ENCODE measurements at places on chromosomes 3 and 15. TPM values are rescaled to one million over a fixed set of nuclear protein-coding genes. Genes with fewer than 3 reads are reported as not detected.
A peak's percentile ranks its signal among the peaks of the same experiment; 100 is the strongest.

The CLEC3B gene
- total RNA-seq = 96.6 TPM

The CRTAP gene
- 419 TPM for total RNA-seq

The CCDC54 gene
- total RNA-seq = not detected

The ACY1 gene
- 6.1 TPM for total RNA-seq

The CPEB1 gene
- 2.8 TPM for total RNA-seq

The MYO5C gene
- total RNA-seq = 3.0 TPM

The RASGRF1 gene
- not detected for total RNA-seq

The ZNF80 gene
- not detected for total RNA-seq

The SI gene
- not detected for total RNA-seq

The RARRES1 gene
- 63.8 TPM for total RNA-seq

The RAP2B gene
- 12.9 TPM for total RNA-seq

GRCh38 chr15:55255714-55256113 is 33.9 kb downstream of the RAB27A start:
- H3K4me1 ChIP-seq = peaks cover 2% of the 10 kb centered on the region
- no peaks in the 10 kb centered on the region for H3K36me3 ChIP-seq
- peak overlapping the region; percentile 31 for H3K4me3 ChIP-seq
- H3K27ac ChIP-seq = no peak overlapping the region
- H3K27me3 ChIP-seq = no peaks in the 10 kb centered on the region
- no peak for DNase-seq

GRCh38 chr3:69204315-69204957 is 82.0 kb upstream of the LMOD3 start:
- H3K4me3 ChIP-seq = no peak overlapping the region
- H3K27ac ChIP-seq = no peak overlapping the region
- no peaks in the 10 kb centered on the region for H3K36me3 ChIP-seq
- no peaks in the 10 kb centered on the region for H3K4me1 ChIP-seq
- DNase-seq = no peak
- no peaks in the 10 kb centered on the region for H3K27me3 ChIP-seq

- no peaks in the 10 kb centered on the region for H3K36me3 ChIP-seq
- no peak overlapping the region for H3K27ac ChIP-seq
- H3K27me3 ChIP-seq = no peaks in the 10 kb centered on the region
- H3K4me3 ChIP-seq = no peak overlapping the region
Observed at GRCh38 chr3:136546720-136547119, 205.5 kb downstream of the STAG1 start.

DNA sequence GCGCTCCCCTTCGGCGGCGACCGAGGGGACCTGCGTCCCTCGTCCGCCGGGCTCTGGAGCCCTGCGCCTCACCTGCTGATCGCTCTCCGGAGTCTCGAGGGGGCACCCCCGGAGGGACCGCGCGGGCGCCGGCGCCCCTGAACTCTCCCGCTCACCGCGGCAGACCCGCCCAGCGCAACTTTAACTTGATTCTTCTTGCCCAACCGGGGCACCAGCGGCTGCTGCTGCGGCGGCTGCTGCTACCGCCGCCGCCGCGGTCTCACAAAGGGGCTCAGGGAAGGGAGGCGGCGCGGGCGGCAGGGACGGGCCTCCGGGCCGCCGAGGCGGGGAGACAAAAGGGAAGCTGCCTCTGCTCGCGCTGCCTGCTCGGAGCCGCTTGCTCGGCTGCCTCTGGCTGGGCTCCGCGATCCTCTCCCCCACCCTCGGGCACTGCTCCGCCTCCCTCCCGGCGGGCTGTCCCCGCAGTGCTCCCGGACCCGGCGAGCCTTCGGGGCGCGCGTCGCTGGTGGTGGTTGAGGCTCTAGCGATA is at the start of gene PPM1L:
TSS of gene PPM1L (plus strand) at position 456 of the 529 bp plus-strand sequence.
- DNase-seq = peak; percentile 4
- H3K27me3 ChIP-seq = no peaks in the 10 kb centered on the region
- H3K4me3 ChIP-seq = peak within 1 kb of the TSS; percentile 95
- peak within 1 kb of the TSS; percentile 91 for H3K27ac ChIP-seq
- no peaks in the 10 kb centered on the region for H3K36me3 ChIP-seq
- H3K4me1 ChIP-seq = peaks cover 25% of the 10 kb centered on the region

GRCh38 chr15:93897377-93897776 is 334.0 kb upstream of the MCTP2 start:
- no peak overlapping the region for H3K27ac ChIP-seq
- no peak overlapping the region for H3K4me3 ChIP-seq
- no peak for DNase-seq
- no peaks in the 10 kb centered on the region for H3K27me3 ChIP-seq
- H3K36me3 ChIP-seq = no peaks in the 10 kb centered on the region

- H3K27me3 ChIP-seq = no peaks in the 10 kb centered on the region
- no peak for DNase-seq
- H3K4me3 ChIP-seq = no peak overlapping the region
- H3K36me3 ChIP-seq = no peaks in the 10 kb centered on the region
- H3K4me1 ChIP-seq = no peaks in the 10 kb centered on the region
Observed at GRCh38 chr3:64067506-64068346, 44.4 kb upstream of the PSMD6 start.

DNA sequence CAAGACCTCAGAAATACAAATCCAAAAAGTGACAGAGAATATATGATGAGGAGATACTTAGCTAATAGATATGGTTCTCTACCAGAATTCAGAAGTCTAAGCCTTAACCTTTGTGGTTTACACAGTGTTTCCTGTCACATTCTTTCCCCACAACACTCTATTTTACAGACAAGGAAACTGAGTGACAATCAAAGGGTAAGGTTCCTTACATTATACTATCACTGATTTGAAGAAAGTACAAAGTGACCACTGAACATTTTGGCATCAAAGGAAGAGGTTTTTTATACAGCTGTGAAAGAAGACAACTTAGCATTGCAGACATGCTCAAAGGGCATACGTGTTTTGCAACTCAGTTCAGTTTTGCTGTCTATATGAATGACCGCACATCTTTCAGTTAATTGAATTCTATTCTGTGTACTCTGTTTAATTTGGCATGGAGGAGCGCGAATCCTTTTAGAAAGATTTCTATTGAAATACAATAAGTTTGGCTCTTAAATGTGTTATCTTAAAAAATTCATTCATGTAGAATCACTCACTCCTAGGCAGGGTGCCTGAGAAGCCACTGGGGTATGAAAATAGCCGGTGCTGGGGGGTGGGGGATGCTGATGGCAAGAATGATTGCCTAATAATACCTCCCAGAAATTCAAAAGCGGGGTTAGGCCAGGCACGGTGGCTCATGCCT is 66.5 kb upstream of the SKOR1 start:
- H3K4me1 ChIP-seq = no peaks in the 10 kb centered on the region
- no peak for DNase-seq
- no peak overlapping the region for H3K27ac ChIP-seq
- H3K36me3 ChIP-seq = no peaks in the 10 kb centered on the region
- no peak overlapping the region for H3K4me3 ChIP-seq

GRCh38 chr3:61996366-61996765 is 377.0 kb downstream of the FEZF2 start:
- no peak overlapping the region for H3K27ac ChIP-seq
- H3K4me1 ChIP-seq = no peaks in the 10 kb centered on the region

GRCh38 chr15:39585871-39586301 is 5.0 kb downstream of the THBS1 start:
- no peaks in the 10 kb centered on the region for H3K4me1 ChIP-seq
- no peak overlapping the region for H3K27ac ChIP-seq
- DNase-seq = no peak
- H3K36me3 ChIP-seq = peaks cover 14% of the 10 kb centered on the region
- H3K4me3 ChIP-seq = no peak overlapping the region

DNA sequence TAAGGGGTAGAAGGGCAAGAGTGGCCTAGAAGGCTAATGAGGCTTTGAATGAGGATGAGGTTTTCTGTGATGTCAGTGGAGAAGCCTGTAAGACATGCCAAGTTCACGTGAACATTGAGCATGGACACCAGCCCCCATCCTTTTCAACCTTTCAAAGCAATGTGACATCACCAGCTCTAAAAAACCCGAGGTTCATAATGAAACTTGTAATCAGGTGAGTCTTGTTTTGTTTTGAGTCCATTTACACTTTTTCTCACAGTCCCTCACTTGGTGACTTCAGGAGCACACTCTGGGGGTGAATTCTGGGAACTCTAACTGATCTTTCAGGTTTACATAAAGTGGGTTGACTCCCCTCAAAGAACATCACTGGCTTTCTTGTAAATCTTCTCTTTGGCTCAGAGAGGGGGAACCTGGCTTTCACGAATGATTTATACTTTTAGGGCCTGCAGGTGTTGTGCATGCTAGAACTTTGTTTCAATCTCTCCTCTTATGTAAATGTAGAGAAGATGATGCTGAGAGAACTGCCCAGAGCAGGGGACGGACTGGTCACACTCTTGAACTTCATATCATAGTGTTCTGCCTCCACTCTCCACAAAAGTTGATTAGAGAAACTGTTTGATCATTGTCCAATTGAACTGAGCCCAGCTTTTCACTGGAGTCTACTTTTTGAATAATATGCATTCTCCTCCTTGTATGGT is 224.7 kb upstream of the SATB1 start:
- DNase-seq = no peak
- no peaks in the 10 kb centered on the region for H3K36me3 ChIP-seq
- no peaks in the 10 kb centered on the region for H3K27me3 ChIP-seq
- no peaks in the 10 kb centered on the region for H3K4me1 ChIP-seq
- H3K27ac ChIP-seq = no peak overlapping the region

GRCh38 chr3:59429198-59429597 is 379.4 kb upstream of the CFAP20DC start:
- no peaks in the 10 kb centered on the region for H3K27me3 ChIP-seq
- no peaks in the 10 kb centered on the region for H3K4me1 ChIP-seq
- H3K36me3 ChIP-seq = no peaks in the 10 kb centered on the region
- no peak overlapping the region for H3K4me3 ChIP-seq
- DNase-seq = no peak

- no peak overlapping the region for H3K4me3 ChIP-seq
- H3K27me3 ChIP-seq = no peaks in the 10 kb centered on the region
- no peaks in the 10 kb centered on the region for H3K4me1 ChIP-seq
- H3K27ac ChIP-seq = no peak overlapping the region
- no peaks in the 10 kb centered on the region for H3K36me3 ChIP-seq
- no peak for DNase-seq
Observed at GRCh38 chr3:55423782-55424181, 63.3 kb downstream of the WNT5A start.

DNA sequence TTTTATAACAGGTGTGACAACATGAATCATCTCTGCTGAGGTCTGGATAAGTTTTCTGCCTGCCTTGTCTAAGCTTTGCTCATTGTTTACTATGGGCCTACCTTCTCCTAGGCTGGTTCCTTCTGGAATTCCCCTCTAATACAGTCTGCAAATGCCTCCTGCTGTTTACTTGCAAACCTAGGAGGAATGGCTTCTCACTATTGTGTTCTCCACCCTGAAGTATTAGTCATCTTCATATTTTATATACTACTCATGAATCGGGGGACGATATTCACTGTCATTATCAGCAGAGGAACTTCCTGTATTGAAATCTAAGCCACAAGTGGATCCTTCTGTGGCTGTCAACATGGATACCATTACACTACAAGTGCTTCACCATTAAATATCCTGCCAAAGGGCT is 154.8 kb downstream of the PLCL2 start:
- no peaks in the 10 kb centered on the region for H3K36me3 ChIP-seq
- no peaks in the 10 kb centered on the region for H3K4me1 ChIP-seq
- H3K4me3 ChIP-seq = no peak overlapping the region
- no peak for DNase-seq
- H3K27me3 ChIP-seq = no peaks in the 10 kb centered on the region

DNA sequence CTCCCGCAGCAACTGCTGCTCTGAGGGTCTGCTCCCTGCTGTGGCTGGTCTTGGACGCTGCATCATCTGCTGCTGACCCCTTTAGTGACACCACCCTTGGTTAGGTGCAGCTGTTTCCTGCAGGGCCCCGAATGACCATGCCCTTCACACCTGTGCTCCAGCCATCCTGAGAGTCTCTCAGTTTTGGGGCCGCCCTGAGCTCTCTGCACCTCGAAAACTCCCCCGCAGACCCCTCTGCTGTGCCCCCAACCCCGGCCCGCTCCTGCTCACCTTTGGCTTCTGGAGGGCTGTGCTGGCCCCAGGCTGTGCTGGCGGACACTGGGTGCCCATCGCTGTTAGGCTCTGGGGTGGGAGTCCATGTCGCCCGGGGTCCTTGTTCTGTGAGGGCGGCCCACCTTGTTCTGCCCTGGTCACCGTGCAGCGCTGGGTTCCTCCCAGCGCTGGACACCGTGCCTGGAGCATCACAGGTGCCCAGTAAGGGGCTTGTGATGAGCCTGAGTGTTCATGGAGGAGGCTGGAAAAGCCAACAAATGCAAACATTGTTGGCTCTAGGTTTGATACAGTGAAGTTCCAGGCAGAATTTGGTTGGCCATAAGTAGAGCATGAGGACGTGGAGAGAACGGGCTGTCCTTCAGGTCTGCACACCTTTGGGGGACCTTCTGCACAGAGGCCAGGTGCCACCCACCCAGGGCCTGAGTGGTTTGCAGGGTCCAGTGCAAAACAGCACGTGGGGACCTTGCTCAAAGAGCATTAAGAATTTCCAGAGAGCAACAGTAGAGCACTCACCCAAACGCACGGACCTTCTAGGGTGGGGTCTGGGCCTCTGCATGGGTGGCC is 12.3 kb downstream of the ABTB1 start:
- no peak overlapping the region for H3K27ac ChIP-seq
- no peak for DNase-seq
- H3K4me1 ChIP-seq = peaks cover 12% of the 10 kb centered on the region
- no peaks in the 10 kb centered on the region for H3K27me3 ChIP-seq
- H3K36me3 ChIP-seq = peaks cover 6% of the 10 kb centered on the region

DNA sequence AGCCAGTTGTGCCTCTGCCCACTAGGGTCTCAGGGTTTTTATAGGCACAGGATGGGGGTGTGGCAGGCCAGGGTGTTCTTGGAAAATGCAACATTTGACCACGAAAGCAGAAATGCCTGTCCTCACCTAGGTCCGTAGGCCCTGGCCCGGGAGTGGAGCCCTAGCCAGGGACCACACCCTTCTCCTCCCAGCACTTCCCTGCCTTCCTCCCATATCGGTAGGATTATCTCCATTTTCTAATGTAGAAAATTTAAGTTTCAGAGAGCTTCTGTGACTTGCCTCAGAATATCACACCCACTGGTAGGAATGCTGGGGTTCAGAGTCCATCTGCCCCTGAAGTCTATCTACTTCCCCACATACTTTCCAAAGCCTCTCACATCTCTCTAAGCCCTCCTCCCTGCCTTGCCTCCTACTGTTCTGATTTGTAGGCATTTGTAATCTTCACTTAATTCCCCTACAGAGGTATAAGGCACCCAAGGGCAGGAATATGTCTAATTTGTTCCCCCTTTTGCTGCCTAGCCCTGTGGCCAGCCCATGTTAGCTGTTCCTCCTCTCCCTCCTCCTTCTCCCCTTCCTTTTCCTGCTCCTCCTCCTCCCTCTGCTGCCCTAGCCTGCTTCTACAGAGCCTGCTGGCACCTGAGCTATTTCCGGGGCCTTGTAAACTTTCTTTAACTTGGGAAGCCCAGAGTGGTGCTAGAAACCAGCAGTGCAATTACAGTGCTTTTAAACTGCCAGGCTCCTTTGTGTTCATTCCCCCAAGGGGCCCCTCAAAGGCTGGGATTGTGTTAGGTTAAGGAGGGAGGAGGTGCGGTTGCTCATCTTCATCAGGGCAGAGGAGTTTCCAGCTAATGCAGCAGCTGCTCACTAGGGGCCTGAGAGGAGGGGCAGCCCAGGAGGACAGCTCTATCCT is 71.1 kb downstream of the MRPL46 start:
- no peak overlapping the region for H3K4me3 ChIP-seq
- DNase-seq = no peak
- H3K4me1 ChIP-seq = no peaks in the 10 kb centered on the region
- no peak overlapping the region for H3K27ac ChIP-seq
- no peaks in the 10 kb centered on the region for H3K36me3 ChIP-seq
- no peaks in the 10 kb centered on the region for H3K27me3 ChIP-seq
